ENCODE measurements at places on chromosomes 6 and 20. TPM values are rescaled to one million over a fixed set of nuclear protein-coding genes. Genes with fewer than 3 reads are reported as not detected.
A peak's percentile ranks its signal among the peaks of the same experiment; 100 is the strongest.

DNA sequence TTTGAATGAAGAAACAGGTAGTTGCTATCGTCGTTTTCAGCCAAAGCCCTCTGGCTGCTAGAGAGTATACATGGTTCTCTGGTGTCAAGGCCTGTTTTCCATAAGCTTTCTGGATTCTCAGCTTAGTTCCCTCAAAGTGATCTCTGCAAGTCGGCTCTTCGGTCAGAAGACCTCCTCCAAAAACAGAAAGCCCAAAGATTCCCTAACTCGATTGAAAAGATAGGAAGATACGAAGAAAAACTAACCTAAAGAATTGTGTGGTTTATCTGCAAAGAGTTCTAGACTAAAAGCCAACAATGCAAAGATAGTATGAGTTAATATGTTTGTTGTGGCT, 545 bp upstream of the ASCC3 start:
- no peak for DNase-seq
- peak overlapping the region; percentile 60 for H3K27ac ChIP-seq
- H3K4me1 ChIP-seq, result peaks cover 36% of the 10 kb centered on the region
- H3K27me3 ChIP-seq, result no peaks in the 10 kb centered on the region

GRCh38 chr20:50101887-50102286, 11.1 kb downstream of the UBE2V1 start:
- peaks cover 23% of the 10 kb centered on the region for H3K4me1 ChIP-seq
- no peaks in the 10 kb centered on the region for H3K36me3 ChIP-seq
- no peak overlapping the region for H3K27ac ChIP-seq
- no peak for DNase-seq
- H3K4me3 ChIP-seq, result no peak overlapping the region

GRCh38 chr20:33897313-33897912, 86.3 kb downstream of the CHMP4B start:
- DNase-seq, result peak; percentile 32
- H3K27me3 ChIP-seq, result peaks cover 27% of the 10 kb centered on the region
- H3K4me3 ChIP-seq, result no peak overlapping the region

COQ3 gene
- total RNA-seq, result 10.9 TPM

R3HDML gene
- total RNA-seq, result not detected

- no peak for DNase-seq
- H3K36me3 ChIP-seq, result no peaks in the 10 kb centered on the region
- H3K4me1 ChIP-seq, result peaks cover 5% of the 10 kb centered on the region
Measured at GRCh38 chr6:119980802-119981201, 631.2 kb upstream of the MAN1A1 start.

C2 gene
- 1.2 TPM for total RNA-seq

FGD2 gene
- total RNA-seq, result not detected

CDH22 gene
- not detected for total RNA-seq

DEFB115 gene
- total RNA-seq, result not detected

ZSCAN23 gene
- 12.5 TPM for total RNA-seq

RUNX2 gene
- 0.16 TPM for total RNA-seq

HMGCLL1 gene
- 0.73 TPM for total RNA-seq

DNA sequence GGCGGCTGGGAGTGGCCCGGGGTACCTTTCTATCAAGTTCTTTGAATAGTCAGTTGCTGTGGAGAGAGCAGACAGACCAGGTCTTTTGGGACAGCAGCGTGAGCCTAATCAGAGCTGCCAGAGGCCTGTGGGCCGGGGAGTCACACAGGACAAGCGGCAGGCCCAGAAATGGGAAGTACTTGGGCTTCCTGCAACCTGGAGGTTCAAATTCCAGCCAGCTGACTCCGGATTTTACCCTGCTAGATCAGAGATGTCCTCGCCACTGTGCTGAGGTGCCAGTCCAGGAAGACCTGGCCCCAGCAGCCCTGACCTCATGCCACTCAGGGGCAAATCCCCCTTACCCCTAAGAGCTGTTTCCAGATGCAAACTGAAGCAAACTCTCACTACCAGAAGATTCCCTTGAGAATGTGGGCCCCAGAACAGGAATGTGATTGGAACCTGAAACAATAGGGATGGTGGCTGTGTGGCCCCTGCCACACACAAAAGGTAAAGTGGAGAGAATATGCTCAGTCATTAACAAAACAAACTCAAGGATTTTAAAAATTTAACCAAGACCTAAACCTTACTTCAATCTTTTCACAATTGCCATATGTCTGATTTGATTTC, 9.7 kb downstream of the BEND3 start:
- H3K27me3 ChIP-seq, result no peaks in the 10 kb centered on the region
- H3K4me3 ChIP-seq, result no peak overlapping the region
- no peak for DNase-seq
- H3K4me1 ChIP-seq, result peaks cover 34% of the 10 kb centered on the region
- peak overlapping the region; percentile 19 for H3K27ac ChIP-seq

All from neural crest cell (in vitro differentiated cells).